Breast epithelium (tissue), 4 donors: ENCODE measurements at places on chromosomes 6 and 20. TPM values are rescaled to one million over a fixed set of nuclear protein-coding genes. Genes with fewer than 3 reads are reported as not detected.

Gene SLC22A16
- 2.9 TPM for total RNA-seq

DNA sequence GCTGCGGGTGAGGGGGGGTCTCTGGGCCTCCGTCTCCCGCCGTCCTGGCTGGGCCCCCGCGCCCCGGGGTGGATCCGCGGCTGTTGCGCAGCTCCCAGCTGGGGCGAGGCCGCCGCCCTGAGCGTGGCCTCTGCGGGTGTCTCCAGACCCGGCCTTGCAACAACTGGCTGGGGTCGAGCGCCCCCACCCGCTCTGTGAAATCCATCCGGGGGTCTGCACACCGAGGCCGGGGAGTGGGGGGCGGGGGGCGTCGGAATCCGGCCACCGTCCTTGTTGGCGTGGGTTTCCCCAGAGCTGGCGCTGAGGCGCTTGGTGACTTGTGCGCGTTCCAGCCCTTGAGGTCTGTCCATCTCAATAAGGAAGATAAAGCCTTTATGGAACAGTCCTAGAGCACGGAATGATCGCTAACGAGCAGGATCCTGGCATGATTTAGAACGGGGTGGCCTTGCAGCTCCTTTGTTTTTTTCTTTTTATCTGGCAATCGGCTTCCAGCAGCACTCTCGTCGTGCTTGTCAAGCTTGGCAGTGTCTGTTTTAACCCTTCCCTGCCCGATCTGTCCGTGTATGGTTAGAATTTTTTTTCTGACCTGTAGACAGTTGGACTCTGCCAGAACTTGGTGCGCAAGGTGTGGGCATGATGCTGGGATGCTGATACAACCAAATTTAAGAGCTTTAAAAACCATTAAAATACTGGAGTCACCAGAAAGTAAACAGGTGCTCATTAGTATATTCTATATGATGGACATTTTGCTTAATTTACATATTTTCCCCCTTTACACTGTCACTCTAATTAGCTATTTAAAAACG is 675 bp downstream of the DSTN start:
- peak; percentile 58 for DNase-seq

DNA sequence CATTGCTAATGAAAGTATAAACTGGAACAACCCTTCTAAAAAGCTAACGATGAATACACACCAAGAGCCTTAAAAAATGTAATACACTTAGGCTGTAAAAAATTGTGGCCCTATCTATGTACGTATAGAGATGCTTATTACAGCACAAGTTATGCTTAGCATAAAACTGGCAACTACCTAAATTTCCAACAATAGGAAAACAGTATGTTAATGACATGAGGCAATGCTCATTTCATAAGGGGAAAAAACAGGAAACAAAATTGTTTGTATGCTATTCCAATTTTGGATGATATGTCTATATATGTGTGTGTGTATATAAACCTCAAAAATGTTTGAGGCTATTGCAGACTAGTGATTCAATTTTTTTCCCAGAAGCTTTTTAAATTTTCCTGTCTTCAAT is 82.5 kb downstream of the DTNBP1 start:
- no peak for DNase-seq

DNA sequence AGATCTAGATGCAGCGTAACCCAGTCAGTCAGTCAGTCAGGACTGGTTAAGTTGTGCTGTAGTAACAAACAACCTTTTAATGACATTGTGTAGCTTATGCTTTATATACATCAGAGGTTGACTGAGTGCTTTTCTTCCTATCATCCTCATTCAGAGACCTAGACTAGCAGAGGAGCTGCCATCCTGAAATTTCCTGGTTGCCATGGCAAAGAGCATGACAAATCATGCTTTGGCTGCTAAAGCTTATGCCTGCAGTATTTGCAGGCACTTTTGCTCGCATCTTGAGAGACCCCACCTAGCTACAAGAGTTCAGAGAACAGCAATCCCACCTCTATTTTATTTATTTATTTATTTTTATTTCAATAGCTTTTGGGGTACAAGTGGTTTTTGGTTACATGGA is 244.0 kb downstream of the BTBD3 start:
- no peak for DNase-seq

DNA sequence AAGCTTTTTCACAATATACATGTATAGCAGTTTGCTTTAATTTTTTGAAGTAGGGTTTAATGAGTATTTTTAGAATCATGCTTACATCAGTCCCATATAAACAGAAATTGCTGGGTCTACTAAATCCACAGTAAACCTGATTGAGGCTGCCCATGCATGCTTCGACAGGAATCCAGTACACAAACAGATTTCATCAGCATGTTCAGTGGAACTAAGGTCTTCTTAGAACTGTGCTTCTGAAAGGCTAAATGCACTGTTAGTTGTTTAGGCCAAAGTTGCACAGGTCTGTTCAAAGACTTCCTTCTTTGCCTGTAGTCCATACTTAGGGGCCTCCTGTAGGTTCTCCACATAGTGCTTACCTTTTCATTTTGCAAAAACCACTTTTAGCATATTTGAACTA is 42.5 kb upstream of the THBS2 start:
- DNase-seq: no peak

GRCh38 chr20:6024768-6025167 is 29.1 kb downstream of the LRRN4 start:
- DNase-seq: no peak

DNA sequence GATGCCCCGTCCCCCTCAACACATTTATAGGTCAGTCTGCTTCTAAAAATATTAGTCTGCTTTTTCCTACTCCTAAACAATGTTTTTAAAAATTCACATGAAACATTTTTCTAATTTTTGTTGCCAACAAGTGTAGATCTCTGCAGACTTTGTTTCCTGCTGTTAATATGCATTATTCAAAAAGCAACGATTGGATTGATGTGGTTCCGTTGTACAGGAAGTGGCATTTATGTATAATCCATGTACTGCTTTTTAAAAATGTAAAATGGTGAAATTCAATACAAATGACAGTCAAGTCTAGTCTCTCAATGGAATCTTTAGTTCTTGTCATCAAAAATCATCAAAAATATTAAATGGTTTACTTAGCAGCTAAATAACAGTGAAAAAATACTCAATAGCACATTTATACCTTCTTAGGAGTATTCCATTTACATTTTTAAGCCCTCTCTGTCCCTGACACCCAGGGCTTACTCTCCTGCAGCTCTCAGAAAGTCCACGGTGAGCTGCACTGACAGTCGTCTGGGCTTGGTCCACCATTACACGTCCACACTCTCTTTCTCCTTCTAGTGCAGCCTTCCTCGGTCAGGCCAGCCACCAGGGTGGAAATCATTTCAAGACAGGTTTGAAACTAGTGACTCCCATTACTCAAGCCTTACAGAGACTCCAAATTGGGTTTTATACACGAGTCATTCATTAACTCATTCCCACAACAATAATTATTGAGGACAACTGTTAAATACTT is 211.5 kb downstream of the TMEM200A start:
- no peak for DNase-seq

DNA sequence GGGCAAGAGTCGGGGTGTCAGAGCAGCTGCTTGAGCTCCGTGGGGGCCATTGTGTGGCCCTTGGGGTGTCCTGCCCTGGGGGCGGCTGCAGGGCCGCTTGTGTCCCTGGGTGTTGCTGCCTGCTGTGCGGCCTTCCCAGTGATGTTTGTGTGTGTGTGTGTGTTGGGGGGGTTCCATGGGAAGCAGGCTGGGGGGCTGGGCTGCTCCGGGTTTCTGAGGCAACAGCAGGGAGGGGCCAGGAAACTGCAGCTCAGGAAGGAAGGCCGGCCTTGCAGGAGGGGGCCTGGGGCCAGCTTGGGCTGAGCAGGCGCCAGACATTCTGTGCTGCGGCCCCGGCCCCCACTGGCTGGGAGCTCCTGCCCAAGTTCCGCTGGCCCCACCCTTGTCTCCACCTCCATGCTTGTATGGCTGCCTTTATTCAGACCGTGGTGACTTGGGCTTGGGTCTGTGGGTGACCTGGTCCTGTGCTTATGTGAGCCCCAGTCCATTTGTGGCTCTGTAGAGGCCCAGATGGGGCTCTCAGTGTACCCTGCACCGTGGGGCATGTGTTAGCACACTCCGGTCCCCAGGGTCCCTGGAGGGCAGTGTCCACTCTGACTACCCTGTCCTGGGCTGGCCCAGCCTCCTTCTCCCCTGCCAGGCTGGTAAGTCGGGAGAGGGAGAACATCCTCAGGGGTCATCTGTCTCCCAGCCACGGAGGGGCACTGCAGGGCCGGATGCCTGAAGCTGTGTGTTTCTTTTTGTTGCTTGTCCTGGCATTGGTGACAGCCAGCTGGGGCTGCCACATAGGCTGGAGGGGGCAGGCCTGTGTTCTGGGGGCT is 4.6 kb upstream of the SOX18 start:
- DNase-seq: no peak

GRCh38 chr20:63129991-63130657 is 85.8 kb downstream of the YTHDF1 start:
- no peak for DNase-seq

Gene DPPA5
- total RNA-seq: not detected

DNA sequence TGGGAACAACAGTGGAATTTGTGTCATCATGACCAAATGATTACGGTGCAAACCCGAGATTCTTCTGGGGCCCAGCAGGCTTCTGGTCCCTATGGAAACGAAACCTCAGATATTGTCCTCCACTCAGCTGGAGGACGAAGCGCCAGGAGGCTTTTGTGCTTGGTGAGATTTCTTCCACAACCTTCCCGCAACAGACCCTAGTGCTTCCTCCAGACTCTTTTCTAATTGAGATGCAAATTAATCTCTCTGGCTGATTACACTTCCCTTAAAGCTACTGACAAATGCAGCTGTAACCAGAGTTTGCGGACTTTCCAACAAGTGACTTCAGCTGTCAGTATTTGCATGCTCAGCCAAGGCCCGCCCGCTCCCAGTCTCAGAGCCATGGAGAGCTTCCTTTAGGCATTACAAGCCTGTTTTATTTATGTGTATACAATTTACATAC is 96.0 kb downstream of the INSM1 start:
- DNase-seq: no peak

- no peak for DNase-seq
These were observed 94.2 kb downstream of the ADAT2 start for GRCh38 chr6:143356101-143356880.

Gene SPATS1
- total RNA-seq: not detected

Gene SAMD10
- 0.96 TPM for total RNA-seq

- DNase-seq: no peak
These were observed 167.9 kb downstream of the HAO1 start for GRCh38 chr20:7772371-7772770.

Gene PREX1
- total RNA-seq: 65.1 TPM

GRCh38 chr20:8385247-8385646 is 253.2 kb downstream of the PLCB1 start:
- DNase-seq: no peak

- no peak for DNase-seq
These were observed 77.5 kb downstream of the PSMG4 start for GRCh38 chr6:3336066-3336786.

- no peak for DNase-seq
These were observed 83.6 kb downstream of the THBS2 start for GRCh38 chr6:169169941-169170582.

Gene PSORS1C2
- total RNA-seq: not detected

Gene SOX18
- total RNA-seq: 3.2 TPM

- DNase-seq: no peak
These were observed 24.3 kb upstream of the MRPS10 start for GRCh38 chr6:42241915-42242314.

DNA sequence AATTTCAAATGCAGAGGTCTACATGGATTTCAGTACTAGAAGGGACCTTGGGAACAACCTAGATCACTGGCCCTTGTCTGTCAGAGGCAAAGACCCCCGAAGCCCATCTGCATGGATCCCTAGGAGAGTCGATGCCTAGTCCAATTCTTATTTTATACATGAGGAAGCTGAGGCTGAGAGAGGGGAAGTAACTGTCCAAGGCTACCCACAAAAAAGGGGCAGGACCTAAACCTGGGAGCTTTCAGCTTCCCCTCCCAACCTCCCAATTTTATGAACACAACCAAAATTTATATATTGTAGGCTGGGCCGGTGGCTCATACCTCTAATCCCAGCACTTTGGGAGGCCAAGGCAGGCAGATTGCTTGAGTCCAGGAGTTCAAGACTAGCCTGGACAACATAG is 73.2 kb downstream of the TRERF1 start:
- DNase-seq: no peak

DNA sequence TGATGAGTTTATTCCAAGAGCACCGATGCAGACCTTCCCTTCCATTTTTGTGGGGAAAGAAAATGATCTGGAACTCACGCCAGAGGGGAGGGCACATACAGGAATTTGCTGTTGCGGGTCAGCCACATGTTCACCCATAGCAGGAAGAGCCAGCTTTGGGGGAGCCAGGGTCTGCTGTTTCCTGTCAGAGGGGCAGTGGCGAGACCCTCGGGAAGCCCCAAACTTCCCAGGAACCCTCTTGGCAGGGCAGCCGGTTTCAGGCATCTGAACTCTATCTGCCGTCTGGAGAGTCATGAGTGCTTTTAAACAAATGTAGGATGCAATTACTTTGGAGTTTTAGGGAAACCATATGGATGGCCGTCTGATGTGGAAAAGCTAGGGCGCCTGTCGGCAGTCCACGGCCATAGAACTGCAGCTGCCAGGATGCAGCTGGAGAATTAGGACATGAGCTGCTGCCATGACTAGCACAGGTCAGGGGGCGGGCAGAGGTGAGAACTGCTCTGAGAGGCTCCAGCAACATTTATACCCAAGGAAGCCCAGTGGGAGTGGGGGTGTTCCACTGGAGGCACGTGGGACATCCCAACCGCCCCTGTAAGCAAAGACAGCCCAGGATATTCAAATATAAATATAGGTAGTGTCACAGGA is 14.8 kb upstream of the SERPINB9 start:
- DNase-seq: no peak

Gene UNC5CL
- total RNA-seq: 2.0 TPM

- DNase-seq: no peak
These were observed 27.8 kb downstream of the ACSS2 start for GRCh38 chr20:34904202-34904621.

GRCh38 chr6:26607434-26608230 is 10.9 kb downstream of the ABT1 start:
- DNase-seq: no peak

GRCh38 chr6:133889557-133890403 is 867 bp downstream of the TCF21 start:
- no peak for DNase-seq

Gene RAET1L
- total RNA-seq: not detected

- DNase-seq: no peak
These were observed 41.8 kb downstream of the OLIG3 start for GRCh38 chr6:137452333-137452894.

GRCh38 chr6:108609276-108609769 is 48.6 kb downstream of the FOXO3 start:
- DNase-seq: no peak

DNA sequence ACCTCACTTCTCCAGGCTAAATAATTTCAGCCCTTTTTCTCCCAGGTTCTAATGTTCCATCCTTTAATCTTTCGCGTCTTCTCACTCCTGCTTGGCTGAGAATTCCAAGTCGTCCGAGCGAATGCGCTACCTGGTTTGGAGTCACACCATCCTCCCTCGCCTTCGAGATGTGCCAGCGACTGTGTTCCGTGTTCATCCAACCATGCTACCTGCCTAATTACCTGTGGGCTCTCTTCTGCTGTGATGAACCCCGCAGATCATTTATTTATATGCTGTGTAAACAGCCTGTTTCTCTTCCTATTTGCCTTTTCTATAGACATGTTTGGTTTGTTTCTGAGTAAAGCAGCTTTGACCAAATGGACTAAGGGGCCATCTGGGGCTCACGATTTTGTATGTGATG is 83.5 kb upstream of the TMEM181 start:
- no peak for DNase-seq

Gene SLC12A5
- 0.33 TPM for total RNA-seq

GRCh38 chr6:104014163-104014959 is 845.4 kb downstream of the HACE1 start:
- no peak for DNase-seq

Gene PRR18
- total RNA-seq: not detected

Gene SLC35F1
- total RNA-seq: 2.5 TPM
